Amniotic epithelial cell (primary cell): ENCODE measurements at places on chromosomes 12 and 14.
A peak's percentile ranks its signal among the peaks of the same experiment; 100 is the strongest.

- DNase-seq = no peak
These were observed 472.9 kb downstream of the NOVA1 start for GRCh38 chr14:26124896-26125438.

DNA sequence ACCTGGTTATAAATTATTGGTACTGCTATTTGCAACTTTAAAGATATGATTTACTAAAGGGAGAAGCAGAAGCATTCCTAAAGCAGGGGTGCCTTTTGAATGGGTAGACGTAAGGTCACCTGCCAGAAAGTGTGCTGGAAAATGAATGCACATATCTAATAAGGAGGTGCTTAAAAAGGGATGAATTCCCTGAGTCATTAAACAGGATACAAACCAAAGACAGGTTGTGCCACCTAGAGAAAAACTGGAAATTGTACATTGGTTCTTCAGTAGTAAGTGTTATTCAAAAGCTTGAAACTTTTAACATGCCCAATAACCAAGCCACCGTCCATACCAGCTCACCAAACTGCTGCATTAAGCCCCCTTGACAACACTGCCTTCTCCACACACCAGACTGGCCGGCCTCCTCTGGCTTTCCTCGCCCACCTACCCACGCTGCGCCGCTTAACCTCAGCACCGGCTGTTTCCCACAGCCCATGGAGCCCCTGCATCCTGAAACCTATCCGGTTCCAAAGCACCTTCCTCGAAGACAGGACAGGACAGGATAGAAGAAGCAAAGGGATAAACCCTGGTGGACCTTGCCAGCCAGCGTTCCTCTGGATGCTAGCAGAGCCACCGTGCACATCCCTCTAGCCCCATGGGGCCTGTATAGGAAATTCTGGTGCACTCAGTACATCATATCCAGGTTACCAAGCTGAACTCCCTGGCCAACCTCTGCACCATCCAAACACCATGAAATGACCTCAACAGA lies 201.5 kb upstream of the CAND1 start:
- no peak for DNase-seq

DNA sequence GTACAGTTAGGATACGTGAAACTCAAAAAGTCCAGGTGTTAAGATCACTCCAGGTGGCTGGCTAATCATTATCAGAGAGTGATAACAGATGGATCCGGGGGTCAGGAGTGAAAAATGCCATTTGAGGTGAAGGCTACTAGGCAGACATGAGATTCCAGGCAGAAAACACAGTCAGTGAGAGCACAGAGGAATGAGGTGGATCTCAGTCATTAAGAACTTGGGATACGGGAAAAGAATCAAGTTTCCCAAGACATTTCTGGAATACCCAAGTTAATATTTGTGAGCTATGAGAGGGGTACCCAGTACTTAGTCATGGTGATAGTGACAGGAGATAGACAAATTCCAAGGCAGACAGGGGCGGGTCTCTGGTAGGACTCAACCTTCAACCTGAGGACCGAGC lies 94.6 kb upstream of the ALG10B start:
- no peak for DNase-seq

- no peak for DNase-seq
These were observed 53.0 kb upstream of the KITLG start for GRCh38 chr12:88633312-88633711.

DNA sequence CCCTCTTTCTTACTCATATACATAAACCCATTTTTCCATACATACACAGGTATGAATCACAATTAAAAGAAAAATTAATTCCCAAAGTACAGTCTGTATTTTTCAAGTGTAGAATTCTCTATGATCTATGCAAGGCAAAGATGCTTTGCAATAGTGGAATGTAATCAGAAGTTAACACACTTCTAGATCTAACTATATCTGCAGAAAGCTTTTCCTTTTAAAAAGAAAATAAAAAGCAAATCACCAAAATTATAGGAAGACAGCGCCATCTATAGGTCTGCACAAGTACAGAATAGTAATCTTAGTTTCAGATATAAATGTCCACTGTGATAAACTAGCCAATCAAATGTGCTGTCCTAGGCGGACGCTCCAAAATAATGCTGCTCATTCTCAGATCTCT lies 22.0 kb downstream of the SLC25A21 start:
- DNase-seq = peak; percentile 39

- DNase-seq = peak; percentile 83
These were observed 127.2 kb downstream of the BCAT1 start for GRCh38 chr12:24821691-24822090.

- DNase-seq = peak; percentile 30
These were observed 790 bp downstream of the NEDD1 start for GRCh38 chr12:96907671-96908422.

DNA sequence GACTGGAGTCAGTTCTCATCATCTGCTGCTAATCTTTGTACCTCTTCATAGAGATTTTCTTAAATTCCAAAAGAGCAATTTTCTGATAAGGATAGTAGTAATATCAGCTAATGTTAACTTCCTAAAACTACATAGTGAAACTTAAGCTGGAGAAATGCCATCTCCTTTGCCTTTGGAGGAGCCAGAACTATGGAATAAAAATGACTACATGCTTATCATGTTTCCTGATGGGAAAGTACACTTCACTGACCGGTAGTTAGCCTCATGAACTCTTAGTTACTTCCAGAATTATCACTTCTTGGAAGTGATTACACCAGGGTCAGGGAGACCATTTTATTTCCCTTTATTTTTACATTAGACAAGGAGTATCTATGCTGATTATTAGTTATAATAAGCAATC lies 1222.1 kb upstream of the TMEM132C start:
- DNase-seq = no peak

DNA sequence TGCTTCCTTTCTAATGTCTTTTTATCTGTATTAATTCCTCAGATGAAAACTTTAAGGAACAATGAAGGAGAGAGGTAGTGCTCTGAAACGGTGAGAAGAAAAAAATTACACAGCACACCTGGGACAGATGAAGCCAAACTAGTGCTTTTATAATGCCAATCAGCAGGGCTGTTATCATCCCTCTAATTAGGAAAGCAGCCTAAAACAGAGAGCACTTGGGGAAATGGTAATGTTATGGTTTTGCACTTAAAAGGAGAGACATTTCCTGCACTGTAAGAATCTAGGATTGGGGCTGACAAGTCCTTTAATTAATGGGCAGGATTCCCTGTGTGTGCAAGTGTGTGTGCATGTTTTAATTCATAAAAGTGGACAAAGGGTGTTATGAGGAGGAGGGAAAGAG lies 4.8 kb upstream of the LMO3 start:
- DNase-seq = no peak

GRCh38 chr12:22709292-22709691 lies 84.3 kb downstream of the ETNK1 start:
- DNase-seq = no peak

DNA sequence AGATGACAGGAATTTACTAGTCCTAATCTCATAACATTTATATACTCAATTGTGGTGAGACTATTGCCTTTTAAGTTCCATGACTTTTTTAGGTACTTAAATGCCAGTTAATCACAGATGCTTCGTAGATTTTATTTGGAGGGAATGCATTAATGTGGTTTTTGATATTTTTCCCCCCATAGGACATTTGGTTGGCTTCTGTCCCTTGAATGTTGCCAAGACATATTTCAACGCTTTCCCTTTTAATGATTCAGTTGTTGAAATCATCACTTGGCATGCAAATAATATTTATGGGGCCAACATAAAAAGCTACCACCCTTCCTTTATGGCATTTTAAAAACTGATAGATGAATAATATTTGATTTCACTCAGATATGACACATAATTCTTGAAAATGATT lies 172.1 kb downstream of the ACSS3 start:
- no peak for DNase-seq

DNA sequence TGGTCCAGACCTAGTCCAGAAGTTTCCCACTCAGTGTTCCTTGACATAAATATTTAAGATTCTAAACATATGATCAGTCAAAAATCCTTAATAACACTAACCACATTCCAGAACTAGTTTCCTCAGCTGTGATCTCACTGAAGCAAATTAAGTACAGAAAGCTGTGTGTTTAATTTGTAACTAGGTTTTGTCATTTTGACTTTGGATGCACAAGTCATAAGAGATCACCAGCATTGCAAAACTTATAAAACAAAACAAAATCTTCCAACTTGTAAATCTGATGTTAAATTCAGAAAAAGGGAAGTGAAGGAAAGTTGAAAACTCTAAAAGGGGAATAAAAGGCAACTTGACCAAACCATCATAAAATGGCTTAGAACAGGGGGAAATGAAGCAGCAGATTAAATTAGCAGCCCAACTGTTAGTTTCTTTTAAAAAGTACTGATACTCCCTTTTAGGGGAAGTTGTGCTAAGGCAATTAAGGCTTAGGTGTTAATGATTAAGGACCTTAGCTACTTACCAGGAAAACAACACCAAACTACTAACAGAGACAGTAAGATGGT lies 56.6 kb downstream of the SH2B3 start:
- DNase-seq = peak; percentile 53

- DNase-seq = no peak
These were observed 368.6 kb downstream of the DPF3 start for GRCh38 chr14:72525087-72525915.

DNA sequence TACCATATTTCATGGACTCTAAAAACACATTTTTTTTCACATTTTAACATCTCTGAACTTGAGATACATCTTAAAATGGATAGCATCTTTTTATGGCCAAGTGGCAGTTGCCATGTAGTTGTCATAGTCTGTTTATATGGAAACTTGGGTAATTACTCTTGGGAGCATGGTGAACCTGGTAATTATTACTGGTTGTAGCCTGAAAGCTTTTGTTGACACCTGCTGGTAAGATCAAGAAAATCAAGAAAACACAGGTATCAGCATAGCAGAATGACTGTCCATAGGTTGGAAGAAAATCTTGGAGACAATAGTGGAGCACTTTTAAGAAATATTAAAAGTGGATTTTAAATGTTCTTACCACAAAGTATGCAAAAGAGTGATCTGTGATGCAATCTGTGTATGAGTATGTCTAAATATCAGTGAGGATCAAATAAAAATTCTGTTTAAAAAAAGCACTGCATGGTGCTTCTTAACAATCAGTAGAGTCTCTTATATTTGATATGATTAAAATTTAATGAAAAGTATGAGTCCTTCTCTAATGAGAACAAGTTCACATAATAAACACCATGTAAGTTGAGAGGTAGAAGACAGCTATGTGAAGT lies 44.2 kb downstream of the TTC8 start:
- peak; percentile 33 for DNase-seq

DNA sequence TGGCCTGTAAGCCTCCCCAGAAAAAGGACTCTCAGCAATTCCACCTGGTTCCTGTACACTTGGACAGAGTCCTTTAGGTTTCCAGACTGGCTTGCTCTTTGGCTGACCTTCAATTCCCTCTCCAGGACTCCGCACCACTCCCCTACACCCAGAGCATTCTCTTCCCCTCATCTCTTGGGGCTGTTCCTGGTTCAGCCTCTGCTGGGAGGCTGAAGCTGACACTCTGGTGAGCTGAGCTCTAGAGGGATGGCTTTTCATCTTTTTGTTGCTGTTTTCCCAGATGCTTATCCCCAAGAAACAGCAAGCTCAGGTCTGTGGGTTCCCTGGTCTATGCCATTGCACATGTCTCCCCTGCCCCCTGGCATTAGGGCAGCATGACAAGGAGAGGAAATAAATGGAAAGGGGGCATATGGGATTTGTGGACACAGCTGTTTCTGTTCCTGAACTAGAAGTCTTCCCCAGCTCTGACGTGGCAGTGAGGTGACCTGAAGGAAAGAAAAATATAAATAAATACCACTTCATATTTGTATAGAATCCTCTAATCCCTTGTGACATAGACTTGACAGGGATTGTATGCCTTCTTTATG lies 1.3 kb downstream of the RNASE7 start:
- DNase-seq = no peak

GRCh38 chr14:69327507-69327906 lies 67.5 kb downstream of the GALNT16 start:
- no peak for DNase-seq

- DNase-seq = peak; percentile 20
These were observed 70.0 kb downstream of the KIF21A start for GRCh38 chr12:39372929-39373328.

DNA sequence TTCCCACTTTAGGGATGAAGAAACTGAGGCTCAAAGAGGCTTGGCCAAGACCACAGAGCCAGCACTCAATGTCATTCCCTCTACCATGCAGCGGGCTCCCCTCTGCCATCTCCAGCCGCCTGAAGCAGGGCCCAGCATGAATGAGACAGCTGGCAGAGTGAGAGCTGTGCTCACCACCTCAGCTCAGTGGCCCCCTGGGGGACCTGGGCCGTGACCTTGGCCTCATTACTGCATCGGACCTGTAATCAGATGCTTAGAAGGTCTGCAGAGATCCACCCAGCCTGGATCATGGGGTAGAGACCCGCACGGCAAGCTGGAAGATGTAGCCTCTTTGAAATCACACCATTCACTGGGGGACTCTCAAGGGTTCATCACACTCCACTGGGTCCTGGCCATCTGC lies 22.7 kb upstream of the CORO1C start:
- no peak for DNase-seq
